ENCODE measurements at places on chromosomes 7 and 10.

- DNase-seq = no peak
Measured at GRCh38 chr10:70666960-70667798, 5.1 kb upstream of the ADAMTS14 start.

DNA sequence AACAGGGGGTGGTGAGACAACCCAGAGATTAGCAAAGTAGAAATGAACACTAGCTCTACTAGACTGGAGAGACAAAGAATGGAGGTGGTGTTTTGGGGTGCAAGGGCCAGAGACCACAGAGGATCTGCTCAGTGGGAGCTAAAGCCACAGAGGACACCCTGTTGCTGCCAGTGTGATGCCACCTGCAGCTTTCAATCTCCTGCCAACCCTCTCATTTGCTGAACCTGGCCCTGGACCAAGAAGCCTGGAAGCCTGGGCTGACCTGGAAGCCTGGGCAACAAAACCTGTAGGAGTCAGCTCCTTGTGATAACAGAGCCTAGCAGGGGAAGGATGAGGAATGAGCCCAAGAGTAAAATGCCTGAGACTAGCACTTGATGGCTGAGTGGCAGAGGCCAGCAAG is 81.1 kb upstream of the ADO start:
- DNase-seq = no peak

GRCh38 chr10:110432814-110433565 is 64.7 kb upstream of the DUSP5 start:
- DNase-seq = no peak

- DNase-seq = no peak
Measured at GRCh38 chr7:136234040-136234439, 256.9 kb upstream of the MTPN start.

GRCh38 chr7:23889566-23889965 is 179.5 kb downstream of the STK31 start:
- DNase-seq = no peak

DNA sequence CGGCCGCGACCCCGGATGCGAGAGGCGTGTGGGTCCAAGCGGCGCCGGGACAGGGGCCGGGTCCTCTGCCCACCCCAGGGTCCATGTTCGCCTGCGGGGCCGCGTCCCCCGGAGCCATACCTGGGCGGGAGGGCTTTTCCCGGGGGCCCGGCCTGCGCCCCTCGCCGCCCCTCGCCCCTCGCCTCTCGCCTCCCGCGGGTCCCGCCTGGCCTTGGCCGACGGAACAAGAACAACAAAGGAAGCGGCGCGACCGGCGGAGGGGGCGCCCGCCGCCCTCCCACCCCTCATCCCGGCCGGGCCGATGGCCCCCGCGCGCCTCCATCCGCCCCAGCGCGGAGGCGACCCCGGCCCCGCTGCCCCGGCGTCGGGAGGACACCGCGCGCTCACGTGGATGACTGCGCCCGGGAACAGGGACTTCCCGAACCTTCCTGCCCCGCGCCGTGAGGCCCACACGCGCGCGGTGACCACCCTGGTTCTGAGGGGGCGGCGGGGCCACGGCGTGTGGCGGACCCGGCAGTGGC is 348.2 kb downstream of the DNAJB6 start:
- DNase-seq = no peak

- DNase-seq = no peak
Measured at GRCh38 chr10:93568105-93568390, 1.6 kb downstream of the FFAR4 start.

DNA sequence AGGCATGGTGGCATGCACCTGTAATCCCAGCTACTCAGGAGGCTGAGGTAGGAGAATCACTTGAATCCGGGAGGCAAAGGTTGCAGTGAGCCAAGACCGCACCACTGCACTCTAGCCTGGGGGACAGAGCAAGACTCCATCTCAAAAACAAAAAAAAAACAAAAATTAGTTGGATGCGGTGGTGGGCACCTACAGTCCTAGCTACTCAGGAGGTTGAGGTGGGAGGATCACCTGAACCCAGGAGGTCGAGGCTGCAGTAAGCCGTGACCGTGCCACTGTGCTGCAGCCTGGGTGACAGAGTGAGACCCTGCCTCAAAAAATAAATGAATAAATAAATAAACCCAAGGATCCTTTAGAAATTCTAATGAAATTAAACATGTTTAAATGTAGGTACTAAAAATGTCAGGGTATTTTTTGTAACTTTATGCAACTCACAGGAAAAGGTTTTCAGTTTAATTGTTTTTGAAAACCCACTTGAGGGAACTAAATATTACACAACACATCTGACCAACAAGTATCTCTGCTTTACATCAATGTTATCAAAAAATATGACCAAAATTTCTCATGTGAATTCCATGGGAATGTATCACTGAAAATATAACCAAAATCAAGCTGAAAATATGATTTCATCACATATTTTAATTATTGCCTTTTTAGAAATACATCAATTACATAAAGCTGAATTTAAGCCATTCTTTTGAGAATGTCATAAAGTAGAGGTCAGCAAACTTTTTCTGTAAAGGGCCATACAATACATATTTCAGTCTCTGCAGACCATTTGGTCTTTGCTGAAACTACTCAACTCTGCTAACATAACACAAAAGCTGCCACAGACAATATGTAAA is 23.9 kb downstream of the UPF2 start:
- DNase-seq = no peak

DNA sequence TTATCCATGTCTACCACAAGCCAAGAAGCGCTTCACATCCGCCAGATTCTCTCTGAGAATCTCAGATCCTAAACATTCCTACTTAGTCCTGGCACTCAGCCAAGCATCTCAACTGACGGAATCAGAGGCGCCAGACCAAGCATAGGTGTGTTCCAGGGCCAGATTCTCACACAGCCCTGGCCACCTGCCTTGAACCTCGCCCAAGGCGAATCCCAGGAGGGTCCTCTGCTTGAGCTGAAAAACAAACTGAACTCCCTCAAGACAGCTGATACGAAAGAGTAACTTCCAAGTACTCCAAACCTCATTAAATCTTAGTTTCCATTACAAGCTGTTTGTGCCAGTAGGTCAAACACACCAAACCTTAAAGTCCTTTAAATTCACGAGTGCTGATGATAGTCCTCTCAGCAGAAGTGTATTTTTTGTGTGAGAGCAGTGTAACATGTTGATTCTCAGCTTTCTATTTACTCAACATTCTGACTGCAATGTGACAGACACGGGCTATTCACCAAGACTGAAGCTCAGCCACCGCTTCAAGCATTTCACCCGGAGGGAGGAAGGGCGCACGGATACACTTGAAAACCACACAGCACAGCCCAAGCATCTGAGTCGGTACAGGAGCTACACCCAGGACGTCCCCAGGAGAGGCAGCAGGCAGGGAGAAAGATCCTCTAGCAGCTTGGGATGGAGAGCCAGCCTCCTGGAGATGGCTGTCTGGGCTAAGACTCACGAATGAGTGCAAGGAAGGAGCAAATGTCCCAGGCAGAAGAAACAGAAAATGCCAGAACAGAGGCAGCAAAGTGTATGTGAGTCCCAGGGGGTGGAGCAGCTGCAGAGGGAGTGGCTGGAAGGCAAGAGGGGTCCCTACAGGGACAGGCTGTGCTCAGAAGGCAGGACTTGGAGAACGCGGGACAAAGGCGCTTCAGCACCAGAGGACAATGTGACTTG is 6.0 kb downstream of the PARD3 start:
- DNase-seq = no peak

DNA sequence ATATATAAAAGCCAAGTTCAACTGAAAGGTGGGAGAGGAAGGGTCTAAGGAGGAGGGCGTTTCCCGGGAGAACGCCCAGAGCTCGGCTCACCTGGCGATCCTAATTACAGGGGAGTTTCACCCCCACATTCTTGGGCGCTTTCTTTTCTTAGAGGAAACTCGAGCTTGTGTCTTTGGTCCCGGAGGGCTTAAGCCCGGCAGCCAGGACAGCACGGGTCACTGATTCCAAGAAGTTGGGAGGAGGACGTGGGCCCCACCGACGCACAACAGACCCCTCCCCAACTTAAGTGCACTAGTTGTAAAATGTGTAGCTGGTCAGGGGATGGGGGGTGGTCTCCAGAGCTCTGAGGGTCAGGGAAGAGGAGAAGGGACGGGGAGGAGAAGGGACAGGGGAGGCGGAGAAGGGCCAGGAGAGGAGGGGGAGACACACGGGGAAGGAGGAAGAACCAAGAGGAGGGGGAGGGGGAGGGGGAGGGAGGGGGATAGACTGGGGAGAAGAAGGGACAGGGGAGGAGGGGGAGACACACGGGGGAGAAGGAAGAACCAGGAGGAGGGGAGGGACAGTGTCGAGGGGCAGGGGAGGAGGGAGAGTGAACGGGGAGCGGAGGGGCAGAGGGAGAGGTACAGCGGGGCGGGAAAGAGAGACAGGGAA is 874 bp downstream of the BAIAP2L1 start:
- DNase-seq = no peak

DNA sequence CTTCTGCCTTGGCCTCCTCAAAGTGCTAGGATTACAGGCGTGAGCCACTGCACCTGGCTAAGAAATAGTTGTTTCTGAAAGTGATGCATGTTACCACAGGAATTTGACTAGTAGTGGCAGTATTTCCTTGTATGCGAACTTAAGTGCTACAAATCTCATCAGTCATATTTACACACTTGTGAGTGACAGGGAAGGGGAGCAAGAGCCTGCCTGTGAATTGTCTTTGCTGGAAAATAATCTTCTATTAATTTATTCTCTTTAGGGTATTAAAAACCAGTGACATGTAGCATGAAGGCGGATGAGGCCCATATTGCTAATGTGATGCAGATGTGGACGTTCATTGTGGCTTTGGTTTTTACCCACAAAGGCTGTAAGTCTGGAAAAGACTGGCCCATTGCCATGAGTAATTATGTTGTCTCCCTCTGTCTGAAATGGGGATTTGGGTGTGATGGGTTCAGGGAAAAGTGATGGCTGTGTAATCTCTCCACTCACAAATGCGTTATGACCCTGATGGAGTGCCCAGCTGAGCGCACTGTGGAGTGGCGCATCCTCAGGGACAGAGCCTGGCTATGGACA is 97.6 kb downstream of the CCNY start:
- DNase-seq = no peak

- DNase-seq = no peak
Measured at GRCh38 chr10:128013626-128014025, 106.7 kb downstream of the PTPRE start.
